ENCODE measurements at places on chromosomes 2 and 18. TPM values are rescaled to one million over a fixed set of nuclear protein-coding genes. Genes with fewer than 3 reads are reported as not detected.

Gene SNRNP200
- 189 TPM for total RNA-seq

Gene ANTXR1
- total RNA-seq = 5.4 TPM

Gene INHBB
- 0.95 TPM for total RNA-seq

Gene DYNAP
- total RNA-seq = not detected

Gene LYPD6B
- total RNA-seq = 3.7 TPM

DNA sequence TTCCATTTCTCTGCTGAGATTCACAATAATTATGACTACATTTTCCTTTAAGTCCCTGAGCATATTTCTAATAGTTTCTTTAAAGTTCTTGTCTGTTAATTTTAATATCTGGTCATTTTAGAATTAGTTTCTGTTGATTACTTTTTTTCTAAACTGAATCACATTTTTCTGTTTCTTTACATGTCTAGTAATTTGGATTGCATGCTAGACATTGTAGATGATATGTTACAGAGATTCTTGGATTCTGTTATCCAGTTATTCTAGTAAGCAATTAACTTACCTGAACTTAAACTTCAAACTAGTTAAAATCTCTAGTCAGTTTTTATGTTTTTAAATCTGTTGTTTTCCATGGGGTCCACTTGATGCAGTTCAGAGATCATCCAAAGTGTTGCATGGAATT lies 214.0 kb downstream of the MYO1B start:
- no peak overlapping the region for H3K4me3 ChIP-seq
- H3K4me1 ChIP-seq = no peaks in the 10 kb centered on the region
- H3K27ac ChIP-seq = no peak overlapping the region

DNA sequence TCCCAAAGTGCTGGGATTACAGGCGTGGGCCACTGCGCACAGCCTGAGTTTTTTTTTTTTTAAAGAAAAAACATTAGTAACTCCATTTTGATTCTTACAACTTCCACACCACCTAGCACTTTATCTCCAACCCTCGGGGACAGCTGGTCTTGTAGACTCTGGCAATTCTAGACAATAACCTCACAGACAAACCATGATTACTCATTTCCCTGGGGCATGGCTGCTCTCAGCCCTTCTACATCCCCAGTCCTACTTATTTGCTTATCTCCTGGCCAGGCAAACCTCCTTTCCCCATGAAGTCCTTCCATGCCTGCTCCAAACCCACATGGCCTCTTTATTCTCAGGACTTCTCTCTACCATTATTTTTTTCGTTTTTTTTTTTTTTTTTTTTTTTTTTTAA lies 91.1 kb downstream of the ACTR3 start:
- H3K27me3 ChIP-seq = no peaks in the 10 kb centered on the region
- no peak overlapping the region for H3K27ac ChIP-seq
- H3K4me1 ChIP-seq = no peaks in the 10 kb centered on the region
- H3K36me3 ChIP-seq = no peaks in the 10 kb centered on the region

DNA sequence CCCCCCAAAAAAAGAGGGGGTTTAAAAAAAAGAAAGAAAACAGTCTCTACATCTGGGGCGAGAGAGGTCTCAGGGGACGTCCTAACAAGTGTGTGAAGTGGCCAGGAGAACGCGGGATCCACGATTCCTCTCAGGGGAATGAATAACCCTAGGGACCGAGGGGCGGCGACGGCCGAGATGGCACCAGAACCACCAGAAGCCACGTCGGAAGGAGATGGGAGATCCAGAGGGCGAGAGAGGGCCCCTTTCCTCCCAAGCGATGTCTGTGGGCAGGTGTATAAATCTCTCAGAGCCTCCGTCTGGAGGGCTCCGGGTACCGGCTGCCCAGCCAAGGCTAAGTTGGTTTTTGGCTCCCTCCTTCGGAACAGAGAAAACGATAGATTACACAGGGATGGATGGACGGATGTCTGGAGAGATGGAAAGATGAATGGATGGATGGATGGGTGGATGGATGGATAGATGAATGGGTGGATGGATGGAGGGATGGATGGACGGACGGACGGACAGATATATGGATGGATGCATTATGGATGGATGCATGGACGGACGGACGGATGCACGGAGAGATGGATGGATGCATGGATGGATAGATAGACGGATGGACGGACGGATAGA lies 1.7 kb downstream of the EPHA4 start:
- H3K36me3 ChIP-seq = no peaks in the 10 kb centered on the region
- DNase-seq = no peak
- H3K4me1 ChIP-seq = no peaks in the 10 kb centered on the region
- no peak overlapping the region for H3K27ac ChIP-seq
- H3K4me3 ChIP-seq = peak overlapping the region; percentile 64

DNA sequence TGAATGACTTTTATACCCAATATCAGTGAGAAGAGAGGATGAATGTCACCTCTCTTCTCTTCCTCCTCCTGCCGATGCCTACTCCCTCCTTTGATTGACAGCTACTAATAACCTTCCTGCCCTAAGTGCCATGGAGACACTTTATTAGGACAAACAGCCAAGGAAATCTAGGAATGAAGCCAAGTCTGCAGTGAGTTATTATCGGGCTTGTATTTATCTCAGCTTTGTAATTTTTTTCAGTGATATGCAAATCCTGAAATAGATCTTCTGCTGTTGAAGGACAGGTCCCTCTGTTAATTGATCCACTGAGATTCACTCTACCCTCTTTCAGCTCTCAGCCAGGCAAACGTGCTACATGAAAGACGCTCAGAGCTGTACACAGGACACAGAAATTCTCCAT lies 686.7 kb downstream of the TMEM182 start:
- H3K27ac ChIP-seq = no peak overlapping the region
- DNase-seq = no peak
- no peaks in the 10 kb centered on the region for H3K4me1 ChIP-seq
- H3K36me3 ChIP-seq = no peaks in the 10 kb centered on the region

DNA sequence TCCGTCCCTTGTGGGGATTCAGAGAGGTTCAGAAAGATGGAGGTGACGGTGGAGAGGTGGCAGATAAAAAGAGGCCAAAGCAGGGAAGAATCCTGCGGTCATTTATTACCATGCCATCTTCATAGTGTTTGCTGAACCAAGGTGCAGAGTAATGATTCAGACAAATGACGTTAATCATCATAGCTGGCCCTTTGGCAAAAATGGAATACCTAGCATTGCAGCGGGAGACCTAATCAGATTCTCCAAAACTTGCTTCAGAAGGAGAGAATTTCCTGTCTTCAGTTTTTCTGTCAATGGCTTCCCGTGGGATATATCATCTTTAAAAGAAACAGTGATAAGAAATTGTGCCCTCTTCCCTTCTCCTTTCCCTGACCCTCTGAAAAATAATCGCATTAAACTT lies 175.4 kb downstream of the PTGR3 start:
- H3K4me3 ChIP-seq = no peak overlapping the region
- no peaks in the 10 kb centered on the region for H3K4me1 ChIP-seq
- H3K27ac ChIP-seq = no peak overlapping the region
- no peak for DNase-seq

- no peaks in the 10 kb centered on the region for H3K36me3 ChIP-seq
- peaks cover 3% of the 10 kb centered on the region for H3K4me1 ChIP-seq
- DNase-seq = no peak
- no peak overlapping the region for H3K4me3 ChIP-seq
- no peak overlapping the region for H3K27ac ChIP-seq
These were observed 29.2 kb upstream of the CDH7 start for GRCh38 chr18:65721619-65722018.

DNA sequence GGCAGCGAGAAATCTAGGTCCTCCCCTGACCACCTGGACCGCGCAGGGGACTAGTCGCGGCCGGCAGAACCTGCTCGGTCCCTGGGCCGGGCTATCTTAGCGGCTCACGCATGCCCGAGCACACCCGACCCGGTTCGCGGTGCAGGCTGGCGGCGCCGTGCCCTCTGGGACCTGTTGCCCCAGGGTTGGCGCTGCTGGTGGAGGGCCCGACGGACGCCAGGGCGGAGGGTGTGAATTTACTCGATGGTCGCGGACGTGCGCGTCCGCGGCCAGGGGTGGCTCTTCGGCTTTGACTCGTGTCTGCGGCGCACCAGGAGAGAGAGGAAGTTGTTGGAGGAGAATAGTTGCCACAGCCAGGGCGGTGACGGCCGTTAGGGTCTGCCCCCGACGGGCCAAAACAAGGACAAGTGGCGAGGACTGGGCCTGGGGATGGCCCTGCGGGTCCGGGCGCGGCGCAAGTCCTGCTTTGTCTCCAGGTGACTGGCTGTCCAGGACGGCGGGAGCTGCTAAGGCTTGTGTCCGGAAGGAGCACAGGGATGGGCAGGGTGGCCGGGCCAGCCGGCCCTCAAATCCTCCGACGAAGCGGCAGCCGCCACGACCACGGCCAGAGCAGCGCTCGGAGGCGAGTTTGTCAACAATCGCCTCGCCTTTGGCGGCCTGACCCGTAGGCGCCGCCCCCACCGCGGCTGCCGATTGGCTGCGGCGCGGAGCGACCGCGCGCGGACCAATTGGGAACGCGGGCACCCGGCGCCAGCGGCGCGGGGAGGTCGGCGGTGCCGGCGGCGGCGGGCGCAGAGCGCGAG lies 1.3 kb downstream of the BCL2L11 start:
- peaks cover 44% of the 10 kb centered on the region for H3K4me1 ChIP-seq
- peak overlapping the region; percentile 85 for H3K4me3 ChIP-seq
- peak overlapping the region; percentile 71 for H3K27ac ChIP-seq

DNA sequence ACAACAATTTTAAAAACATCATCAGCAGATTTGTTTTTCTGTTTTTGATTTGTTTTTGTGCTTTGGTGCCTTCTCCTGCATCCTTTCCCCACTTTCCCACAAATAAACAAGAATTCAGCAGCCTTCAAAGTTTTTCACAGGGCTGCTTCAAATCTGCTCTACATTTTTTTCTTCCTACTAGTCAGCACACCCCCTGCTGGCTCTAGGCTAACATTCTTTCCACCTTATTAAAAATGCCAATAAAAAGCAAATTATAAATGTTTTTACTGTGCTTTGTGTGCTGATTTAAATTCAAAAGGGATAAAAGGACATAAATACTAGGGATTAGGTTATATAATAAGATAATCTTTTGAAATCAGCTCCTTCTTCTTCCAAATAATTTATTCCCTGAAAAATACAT lies 6.2 kb upstream of the CNTNAP5 start:
- no peaks in the 10 kb centered on the region for H3K36me3 ChIP-seq
- no peaks in the 10 kb centered on the region for H3K4me1 ChIP-seq

GRCh38 chr2:98710734-98711133 lies 20.2 kb downstream of the MGAT4A start:
- H3K4me1 ChIP-seq = peaks cover 24% of the 10 kb centered on the region
- no peaks in the 10 kb centered on the region for H3K27me3 ChIP-seq
- DNase-seq = no peak
- H3K36me3 ChIP-seq = no peaks in the 10 kb centered on the region

DNA sequence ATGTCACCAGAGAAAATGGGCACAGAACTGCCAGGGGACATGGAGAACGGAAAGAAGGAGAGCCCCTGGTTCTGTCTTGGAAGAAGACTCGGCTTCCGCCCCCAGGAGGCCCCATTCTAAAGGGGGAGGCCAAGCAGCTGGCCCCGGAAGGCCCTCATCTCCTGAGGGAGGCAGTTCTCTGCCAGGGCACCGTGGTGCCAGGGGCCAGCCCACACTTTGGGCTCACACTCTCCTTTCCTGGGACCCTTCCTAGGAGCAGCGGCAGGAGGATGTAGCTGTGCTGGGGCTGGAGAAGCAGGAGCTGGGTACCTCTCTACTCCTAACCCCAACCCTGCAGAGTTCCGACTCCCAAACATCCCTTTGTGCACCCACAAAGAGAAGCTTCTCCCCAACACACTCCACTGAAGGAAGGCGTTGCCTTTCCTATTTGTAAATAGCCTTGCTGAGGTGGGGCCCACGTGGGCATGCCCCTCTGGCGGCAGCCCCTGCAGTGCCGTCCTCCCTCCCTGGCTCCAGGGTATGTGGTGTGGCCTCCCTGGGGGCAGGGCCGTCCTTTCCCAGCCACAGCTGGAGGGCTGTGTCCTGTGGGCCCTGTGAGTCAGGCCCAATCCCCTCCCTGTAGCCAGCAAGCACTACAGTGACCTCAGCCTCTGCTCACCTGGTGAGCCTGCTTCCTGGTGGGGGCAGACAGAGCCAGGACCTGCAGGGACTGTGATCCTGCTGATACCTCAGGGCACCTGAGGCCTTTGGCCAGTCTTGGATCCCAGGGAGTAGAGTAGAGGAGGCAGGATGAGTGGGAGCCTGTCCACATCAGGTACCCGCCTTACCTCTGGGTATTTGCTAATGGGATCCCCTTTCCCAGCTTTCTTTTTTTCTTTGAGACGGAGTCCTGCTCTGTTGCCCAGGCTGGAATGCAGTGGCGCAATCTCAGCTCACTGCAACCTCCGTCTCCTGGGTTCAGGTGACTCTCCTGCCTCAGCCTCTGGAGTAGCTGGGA lies 26.6 kb downstream of the ZFP36L2 start:
- H3K4me3 ChIP-seq = no peak overlapping the region
- H3K36me3 ChIP-seq = no peaks in the 10 kb centered on the region
- peaks cover 5% of the 10 kb centered on the region for H3K4me1 ChIP-seq
- H3K27ac ChIP-seq = no peak overlapping the region

DNA sequence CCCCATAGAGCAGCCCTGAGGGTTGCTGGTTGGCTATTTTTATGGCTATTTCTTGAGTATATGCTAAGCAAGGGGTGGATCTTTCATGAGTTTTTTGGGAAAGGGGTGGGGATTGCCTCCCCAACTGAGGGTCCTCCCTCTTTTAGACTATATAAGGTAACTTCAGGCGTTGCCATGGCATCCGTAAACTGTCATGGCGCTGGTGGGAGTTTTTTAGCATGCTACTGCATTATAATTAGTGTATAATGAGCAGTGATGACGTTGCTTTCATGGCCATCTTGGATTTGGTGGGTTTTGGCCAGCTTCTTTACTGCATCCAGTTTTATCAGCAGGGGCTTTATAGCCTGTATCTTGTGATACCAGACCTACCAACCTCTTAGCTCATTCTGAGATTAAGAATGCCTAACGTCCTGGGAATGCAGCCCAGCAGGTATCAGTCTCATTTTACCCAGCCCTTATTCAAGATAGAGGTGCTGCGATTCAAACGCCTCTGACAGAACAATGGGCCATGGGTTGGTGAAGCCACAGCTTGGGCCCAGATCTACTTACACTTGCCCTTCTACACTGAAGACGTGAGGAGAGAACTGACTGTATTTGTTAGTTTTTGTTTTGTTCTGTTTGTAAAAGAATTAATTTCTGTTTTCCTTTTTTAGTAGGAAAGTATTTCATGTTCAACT lies 53.8 kb upstream of the TMEM163 start:
- H3K36me3 ChIP-seq = no peaks in the 10 kb centered on the region
- H3K4me3 ChIP-seq = no peak overlapping the region
- no peaks in the 10 kb centered on the region for H3K27me3 ChIP-seq
- H3K4me1 ChIP-seq = no peaks in the 10 kb centered on the region
- DNase-seq = no peak

Data from Peyer's patch (tissue), 4 donors.